Stimulated activated CD4-positive, alpha-beta T cell treated with anti-CD3 and anti-CD28 coated beads, Interleukin-2, amount 100 ng/mL, for 24 hours (primary cell): ENCODE measurements at places on chromosomes 1 and 21.

DNA sequence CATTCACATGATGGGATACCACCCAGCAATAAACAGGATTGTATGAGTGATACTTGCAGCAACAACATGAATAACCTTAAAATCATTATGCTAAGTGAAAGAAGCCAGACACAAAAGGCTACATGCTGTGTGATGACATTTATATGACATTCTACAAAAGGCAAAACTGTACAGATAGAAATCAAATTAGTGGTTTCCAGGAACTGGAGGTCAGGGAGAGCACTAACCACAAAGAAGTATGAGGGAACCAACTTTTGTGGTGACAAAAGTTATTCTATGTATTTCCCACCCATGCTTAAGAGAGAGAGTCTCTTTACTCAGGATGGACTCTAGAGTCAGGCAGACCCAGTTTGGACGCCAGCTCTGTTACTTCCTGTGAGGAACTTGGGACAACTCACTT, 364.5 kb upstream of the DAB1 start:
- DNase-seq, result no peak

GRCh38 chr1:248793592-248793991, 32.1 kb downstream of the SH3BP5L start:
- DNase-seq, result no peak

- no peak for DNase-seq
Observed at GRCh38 chr1:78044796-78045562, 787 bp upstream of the GIPC2 start.

DNA sequence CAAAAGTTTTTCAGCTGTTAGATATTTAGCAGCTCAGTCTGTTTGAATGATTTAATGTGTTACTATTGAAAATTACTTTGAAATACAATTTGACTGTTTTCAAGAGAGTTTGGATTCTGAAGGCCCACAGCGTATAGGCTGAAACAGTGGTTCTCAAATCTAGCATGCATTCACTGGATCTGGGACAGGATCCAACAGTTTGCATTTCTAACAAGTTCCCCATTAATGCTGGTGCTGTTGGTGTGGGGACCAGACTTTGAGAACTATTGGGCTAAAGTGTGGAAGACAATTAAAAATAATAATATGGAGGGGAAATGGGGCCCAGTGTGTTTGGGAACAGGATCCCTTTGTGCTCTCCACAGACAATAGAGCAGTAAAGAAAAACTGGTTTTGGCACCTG, 31.9 kb downstream of the ITSN1 start:
- DNase-seq, result no peak

GRCh38 chr1:168091720-168092550, 44.8 kb downstream of the GPR161 start:
- no peak for DNase-seq

- no peak for DNase-seq
Observed at GRCh38 chr1:71094913-71095312, 14.1 kb upstream of the ZRANB2 start.

- DNase-seq, result no peak
Observed at GRCh38 chr1:4960336-4960735, 305.9 kb downstream of the AJAP1 start.

DNA sequence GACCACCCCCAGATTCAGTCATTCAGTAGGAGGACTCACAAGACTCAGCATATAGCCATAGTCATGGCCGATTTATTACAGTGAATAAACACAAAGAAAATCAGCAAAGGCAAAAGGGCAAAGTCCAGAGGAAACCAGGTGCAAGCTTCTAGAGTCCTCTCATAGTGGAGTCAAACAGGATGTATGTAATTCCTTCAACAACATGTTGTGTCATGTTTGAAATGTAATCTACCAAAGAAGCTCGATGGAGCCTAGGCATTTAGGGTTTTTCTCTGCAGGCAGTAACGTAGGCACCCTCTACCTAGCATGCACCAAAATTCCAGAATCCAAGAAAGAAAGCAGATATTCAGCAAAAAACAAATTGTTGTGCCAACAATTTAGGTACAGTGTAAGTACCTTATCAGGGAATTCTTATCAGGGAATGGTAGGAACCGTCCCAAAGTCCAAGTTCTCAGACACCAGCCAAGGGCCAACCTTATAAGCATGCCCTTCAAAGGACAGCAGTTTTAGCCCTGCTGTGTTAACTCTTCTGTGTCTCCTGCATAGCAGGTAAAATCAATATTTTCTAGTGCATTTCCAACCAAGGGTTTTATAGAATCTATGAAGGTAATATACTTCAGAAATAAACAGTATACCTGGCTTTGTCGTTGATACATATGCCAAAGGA, 16.1 kb upstream of the SLAMF6 start:
- no peak for DNase-seq

- DNase-seq, result no peak
Observed at GRCh38 chr1:192906334-192906733, 97.5 kb downstream of the RGS2 start.

DNA sequence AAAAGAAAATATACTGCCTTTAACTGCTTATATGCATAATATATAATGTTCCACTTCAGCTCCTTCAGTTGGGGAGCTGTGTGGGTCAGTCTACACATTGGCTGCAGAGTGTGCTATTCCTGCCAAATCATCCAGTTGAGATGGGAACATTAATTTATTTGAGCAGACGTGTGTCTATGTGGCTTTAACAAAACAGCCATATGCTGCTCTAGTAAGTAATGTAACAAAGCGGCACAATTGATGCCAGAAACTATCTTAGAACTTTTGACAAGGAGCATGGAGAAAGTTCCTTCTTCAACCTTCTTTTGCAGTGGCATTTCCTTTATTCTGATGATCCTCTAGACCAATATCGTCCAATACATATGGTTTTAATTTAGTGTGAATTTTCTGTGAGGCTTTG, 285.9 kb upstream of the C1orf87 start:
- DNase-seq, result no peak

DNA sequence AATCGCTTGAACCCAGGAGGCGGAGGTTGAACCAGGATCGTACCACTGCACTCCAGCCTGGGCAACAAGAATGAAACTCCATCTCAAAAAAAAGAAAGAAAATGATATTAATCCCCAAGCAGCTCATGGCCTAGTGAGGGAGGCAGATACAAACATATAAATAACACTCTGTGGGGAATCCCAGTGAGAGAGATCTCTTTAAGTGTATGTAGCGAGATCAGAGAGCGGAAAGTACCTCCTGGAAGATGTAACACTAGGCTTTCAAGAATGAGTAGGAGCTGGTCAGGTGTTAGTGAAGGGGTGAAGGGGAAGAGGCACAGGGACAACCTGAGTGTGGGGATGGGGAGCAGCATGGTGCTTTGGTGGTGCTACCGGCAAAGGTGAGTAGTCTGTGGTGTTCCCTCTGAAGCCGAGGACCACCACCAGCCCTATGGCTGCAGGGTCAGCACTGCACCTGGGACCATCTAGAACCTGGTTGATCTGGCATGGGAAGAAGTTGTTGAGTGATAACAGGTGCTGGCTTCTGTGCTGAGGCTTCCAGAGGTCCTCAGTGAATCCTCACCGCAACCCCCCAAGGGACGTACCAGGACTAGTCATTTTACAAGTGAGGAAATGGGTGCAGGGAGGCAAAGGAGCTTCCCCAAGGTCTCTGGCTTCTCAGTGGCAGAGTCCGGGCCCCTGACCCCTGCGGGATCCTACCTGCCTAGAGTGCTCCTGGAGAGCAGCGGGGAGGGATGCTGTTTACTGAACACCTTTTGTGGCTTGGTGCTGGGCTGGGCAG, 367.6 kb upstream of the VAMP3 start:
- no peak for DNase-seq

- no peak for DNase-seq
Observed at GRCh38 chr1:101945884-101946283, 50.8 kb downstream of the OLFM3 start.

- no peak for DNase-seq
Observed at GRCh38 chr1:48920851-48921250, 144.2 kb upstream of the BEND5 start.

DNA sequence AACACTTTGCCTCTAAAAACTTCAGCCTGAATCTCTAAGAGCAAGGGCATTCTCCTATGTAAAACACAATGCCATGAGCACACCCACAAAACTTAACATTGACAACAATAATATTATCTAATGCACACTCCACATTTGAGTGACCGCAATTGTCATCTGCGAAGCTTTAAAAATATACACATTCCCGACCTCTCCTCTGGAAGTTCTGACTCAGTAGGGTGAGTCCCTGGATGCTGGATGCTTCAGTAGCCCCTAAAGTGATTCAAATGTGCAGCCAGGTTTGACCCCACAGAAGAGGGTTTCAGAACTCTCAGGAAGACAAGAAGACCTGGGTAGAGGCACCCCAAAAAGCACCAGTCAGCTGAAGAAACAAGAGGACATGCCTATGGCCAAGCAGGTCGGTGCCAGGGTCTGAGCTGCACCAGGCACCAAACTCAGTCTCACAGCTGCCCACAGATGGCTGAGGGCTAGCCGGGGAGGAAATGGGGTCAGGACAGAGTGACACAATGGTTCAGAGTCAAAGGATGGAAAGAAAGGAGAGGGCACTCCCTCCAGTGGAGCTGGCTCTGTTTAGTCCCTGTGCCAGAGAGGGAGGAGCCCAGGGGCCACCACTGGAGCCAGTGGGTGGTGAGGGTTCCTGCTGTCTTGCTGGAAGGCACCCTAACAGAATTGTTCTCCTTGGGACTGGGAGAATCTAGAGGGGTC, 17.4 kb downstream of the PIK3C2B start:
- no peak for DNase-seq

DNA sequence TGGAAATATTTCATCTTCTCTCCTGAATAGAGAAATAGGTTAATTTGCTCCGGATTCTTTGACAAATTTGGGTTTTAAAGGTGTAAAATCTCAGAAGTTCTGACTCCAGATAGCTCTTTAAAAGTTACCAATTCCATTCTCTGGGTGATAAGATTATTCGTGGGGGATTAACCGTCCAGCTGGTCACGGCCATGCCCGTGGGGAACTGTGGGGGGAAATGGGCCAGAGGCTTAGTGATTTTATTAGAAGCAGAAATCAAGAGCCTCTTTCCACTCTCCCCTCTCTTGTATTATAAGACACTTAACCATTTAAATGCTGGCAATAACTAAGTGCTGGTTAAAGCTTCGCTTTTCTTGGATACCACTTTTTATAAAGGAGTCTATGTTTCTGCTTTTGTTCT, 376.4 kb upstream of the KAZN start:
- DNase-seq, result no peak

DNA sequence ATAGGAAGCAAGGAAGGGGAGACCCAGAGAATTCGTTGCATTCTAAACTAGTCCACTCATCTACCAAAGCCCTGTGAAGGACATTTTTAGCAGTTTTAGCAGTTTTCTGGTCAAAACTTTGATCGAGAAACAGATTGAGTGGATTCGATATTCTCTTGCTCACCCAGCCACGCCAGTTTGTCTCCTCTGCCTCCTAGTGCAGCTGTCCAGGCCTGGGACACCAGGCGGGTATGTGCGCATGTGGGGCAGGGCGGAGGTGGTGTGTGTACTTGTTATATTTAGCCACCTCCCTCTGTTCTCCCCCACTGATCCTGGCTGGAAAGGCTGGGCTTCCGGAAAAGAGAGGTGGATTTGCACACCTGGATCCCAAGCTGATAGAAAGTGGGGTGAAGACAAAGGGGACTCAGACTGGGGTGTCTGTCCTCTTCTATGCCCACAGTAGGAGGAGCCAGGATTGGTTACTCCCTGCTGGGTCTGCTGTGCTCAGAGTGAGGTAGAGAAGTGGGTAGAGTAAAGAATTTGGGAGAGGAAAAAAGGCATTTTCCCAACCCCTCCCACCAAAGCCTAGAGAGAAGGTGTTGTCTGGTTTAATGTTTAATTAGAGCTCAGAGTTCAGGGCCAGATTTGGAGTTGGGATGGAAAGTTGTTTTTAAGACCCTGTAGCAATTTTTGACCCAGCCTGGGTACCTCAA, 3.8 kb downstream of the LMNA start:
- no peak for DNase-seq

GRCh38 chr1:95309031-95309471, 75.0 kb downstream of the RWDD3 start:
- DNase-seq, result no peak

GRCh38 chr21:35578831-35579471, 481.4 kb downstream of the SETD4 start:
- DNase-seq, result peak; percentile 18

DNA sequence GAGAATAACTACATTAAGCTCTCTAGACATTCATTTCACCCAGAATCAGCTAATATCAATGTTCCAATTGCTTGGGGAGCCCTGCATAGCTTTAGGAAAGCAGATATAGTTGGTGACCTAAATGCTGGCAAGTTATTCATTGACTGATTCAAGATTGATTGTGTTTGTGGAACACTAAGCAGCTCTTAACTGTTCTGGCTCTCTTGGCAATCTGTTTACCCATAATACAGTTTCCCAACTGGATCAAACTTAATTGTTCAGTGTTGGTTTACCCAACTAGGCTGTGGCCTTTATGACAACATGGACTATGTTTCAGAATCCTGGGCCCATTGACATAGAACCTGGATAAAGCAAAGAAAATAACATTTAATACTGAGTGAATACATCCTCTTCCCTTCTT, 83.7 kb downstream of the NRDC start:
- DNase-seq, result no peak

GRCh38 chr1:227740401-227740960, 5.2 kb downstream of the SNAP47 start:
- DNase-seq, result no peak

DNA sequence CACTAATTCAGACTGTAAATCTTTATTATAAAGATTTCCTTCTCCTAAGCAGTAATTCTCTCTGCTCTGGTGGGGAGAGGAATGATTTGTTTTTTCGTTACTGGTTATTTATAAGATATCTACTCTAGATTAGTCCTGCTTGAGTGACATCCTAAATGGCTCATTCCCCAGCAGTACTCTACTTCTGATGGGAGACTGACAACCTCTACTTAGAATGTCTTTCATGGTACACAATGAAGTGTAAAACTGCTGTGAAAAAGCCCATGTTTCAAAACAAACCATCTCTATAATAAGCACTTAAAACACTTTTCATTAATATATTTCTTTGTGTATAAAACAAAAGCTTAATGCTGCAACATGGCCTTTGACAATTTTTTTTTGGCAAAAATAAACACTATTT, 33.9 kb upstream of the ESRRG start:
- no peak for DNase-seq

DNA sequence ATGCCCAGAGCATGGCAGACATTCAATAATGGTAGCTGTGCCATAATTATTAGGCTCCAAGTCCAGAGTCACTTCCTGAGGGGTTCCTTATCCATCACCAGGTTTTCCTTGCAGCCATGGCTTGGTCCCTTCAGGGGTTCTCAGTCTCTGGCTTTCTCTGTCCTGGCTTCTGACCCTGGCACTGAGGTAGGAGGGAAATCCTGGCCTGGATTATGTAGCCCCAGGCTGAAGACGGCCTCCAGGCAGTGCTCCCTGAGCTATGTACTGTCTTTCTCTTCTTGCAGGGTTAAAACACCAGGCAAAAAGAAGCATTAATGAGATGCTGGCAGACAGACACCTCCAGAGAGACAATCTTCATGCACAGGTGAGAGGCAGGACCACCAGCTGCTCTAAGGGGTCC, 9.5 kb upstream of the PADI3 start:
- DNase-seq, result no peak

- DNase-seq, result no peak
Observed at GRCh38 chr1:117241512-117241911, 30.8 kb upstream of the VTCN1 start.

GRCh38 chr21:29115899-29116298, 14.5 kb upstream of the MAP3K7CL start:
- DNase-seq, result no peak

- no peak for DNase-seq
Observed at GRCh38 chr1:170309389-170310013, 163.7 kb downstream of the NTMT2 start.
